ENCODE measurements at places on chromosomes 3 and 15. TPM values are rescaled to one million over a fixed set of nuclear protein-coding genes. Genes with fewer than 3 reads are reported as not detected.

GRCh38 chr15:68149059-68149458, 56.1 kb downstream of the CALML4 start:
- no peak for DNase-seq

DNA sequence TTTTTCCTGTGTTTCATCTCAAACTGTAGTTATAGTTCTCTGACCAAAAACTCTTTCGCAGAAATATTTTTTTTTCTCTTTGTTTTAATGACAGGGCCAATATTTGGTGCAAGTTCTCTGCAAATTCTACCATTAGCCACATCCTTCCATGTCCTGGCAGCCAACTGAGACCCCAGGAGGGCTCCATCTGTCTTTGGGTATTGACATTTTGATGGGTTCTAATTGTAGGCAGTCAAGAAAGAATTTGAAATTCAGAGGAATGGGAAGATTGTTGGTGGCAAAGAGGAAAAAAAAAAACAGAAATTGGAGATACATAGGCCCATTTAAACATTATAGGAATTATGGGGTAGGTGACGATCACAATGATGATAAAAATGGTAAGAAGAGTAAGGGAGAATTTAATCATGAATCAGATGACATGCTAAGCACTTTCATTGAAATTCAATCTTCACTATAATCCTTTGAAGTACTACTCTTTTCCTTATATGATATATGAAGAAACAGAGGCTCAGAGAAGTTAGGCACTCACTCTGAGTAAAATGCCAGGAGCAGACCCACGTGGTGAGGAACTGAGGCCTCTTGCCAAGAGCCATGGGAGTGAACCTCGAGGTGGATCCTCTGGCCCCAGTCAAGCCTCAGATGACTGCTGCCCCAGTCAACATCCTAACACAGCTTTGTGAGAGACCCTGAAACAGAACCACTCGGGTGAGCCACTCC, 151.4 kb downstream of the PDZRN3 start:
- DNase-seq, result no peak

DNA sequence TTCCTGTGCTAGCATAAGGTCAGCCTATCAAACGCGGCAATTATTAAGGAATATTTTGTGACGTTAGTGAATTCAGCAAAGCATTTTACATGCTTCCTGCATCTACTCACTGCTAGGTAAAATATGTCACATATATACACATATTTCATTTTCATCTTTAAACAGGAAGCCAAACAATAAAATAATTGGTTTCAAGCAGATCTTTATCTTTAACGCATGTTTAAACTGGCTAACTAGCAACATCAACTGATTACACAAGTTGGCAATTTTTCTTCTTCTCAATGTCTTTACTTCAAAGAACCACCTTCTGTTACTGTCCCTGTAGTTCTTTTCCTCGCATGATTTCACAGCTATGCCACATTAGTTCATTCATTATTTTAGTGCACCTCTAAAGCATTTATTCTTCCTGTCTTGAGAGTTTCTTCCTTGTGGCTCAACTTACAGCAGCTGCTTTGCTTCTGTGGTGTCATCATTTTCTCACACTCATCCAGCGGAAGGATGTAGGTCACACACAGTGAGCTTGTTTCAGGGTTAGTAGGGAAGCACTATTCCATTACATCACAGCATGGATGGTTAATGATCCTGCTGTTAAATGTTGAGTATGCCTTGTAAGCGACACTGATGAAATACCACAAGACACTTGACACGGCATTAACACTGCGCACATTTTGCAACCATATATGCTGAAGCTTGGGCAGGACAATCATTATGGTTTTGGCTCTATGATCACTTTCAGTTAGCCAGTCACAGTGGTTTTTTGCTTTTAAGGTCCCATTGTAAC, 2.3 kb upstream of the BCHE start:
- DNase-seq, result no peak

DNA sequence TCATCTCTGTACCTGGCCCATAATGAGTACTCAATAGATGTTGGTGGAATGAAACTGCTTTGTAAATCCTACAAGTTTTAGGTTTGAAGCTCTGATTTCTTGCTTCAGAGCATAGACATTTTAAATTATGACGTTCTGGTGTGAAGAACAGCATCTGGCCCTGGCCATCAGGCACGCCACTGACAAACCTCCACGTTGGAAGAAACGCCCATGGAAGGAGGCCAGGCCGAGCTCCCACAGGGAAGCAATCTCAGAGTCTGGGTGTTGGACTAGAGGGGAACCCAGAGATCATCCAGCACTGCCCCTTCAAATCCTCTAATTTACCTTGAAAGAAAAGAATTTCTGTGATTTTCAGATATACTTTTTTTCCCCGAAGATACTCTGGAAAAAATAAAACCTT, 328.1 kb upstream of the RGMA start:
- DNase-seq, result no peak

DNA sequence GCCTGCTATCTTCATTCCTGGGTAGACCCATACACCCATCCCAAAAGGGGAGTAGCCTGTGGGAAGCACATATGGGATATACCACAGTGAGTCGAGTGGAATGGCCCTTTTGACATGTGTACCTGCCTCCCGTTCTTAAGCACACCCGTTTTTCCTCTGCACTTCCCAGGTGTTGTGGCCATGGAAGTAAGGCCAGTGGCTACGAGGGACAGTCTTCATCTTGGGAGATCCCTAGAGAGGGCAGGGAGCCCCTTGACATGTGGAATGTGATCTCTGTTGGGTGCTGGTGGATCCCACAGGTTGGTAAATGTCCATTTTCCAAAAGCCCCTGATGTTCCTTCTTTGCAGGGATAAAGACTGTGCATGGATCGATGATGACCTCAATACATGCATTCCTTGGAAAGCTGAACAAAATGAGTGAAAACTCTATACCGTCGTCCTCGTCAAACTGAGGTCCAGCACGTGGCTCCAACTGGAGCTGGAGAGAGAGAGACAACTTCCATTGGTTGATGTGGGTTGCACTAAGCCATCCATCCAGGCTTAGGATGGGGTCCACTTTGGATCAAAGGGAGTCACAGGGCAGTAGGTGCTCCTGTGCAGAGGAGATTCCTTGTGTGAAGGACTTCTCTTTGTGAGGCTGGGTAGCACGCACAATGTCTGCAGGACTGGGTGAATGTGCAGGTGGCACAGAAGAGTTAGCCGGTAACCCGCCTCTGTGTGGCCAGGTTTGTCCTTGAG, 136.8 kb downstream of the SNRPN start:
- no peak for DNase-seq

DNA sequence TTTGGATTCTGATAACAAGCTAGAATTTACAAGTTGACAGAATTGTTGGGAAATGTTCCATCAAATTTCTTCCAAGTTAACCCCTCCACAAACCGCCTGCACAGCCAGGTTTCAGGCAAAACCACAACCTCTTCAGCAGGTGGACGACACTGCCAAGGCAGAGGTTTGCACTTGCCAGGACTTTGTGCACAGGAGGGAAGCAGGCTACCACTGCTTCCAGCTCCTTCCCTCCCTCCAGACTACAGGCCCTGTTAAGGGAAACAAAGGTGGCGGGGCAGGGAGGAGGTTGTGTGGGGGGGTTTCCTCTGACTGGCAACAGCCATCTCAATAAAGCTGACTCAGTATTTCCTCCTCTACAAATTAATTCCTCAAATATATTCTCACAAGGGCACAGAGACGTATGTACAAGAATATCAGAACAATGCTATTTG, 42.2 kb downstream of the TBC1D2B start:
- DNase-seq, result peak; percentile 49

DNA sequence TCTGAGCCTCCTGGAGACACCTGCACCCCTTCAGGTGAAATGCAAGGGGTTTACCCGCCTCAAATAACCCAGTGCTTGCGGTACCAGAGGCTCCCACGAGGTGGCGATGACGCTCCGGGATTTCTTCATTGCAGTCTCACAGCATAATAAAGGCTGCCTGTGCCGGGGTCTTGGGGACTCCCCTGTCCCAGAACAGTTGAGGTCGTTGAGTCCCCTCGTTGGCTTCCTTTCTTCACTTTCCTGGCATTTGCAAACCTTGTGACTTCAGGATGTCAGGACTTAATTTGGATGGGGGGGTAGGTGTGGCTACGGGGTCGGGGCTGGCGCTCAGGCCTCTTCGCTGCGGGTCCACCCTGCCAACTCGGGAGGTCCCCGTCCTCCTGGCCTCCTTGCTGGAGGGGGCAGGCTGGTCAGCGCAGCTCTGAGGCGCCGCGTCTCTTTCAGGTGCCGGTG, 1.3 kb downstream of the GNAT1 start:
- DNase-seq, result peak; percentile 80

The ZNF860 gene
- total RNA-seq, result not detected

- DNase-seq, result no peak
Observed at GRCh38 chr3:48422681-48423080, 7.2 kb downstream of the PLXNB1 start.

- no peak for DNase-seq
Observed at GRCh38 chr3:44495636-44496415, 18.4 kb upstream of the ZNF445 start.

Measured in CD8-positive, alpha-beta T cell (primary cell).